Dermis blood vessel endothelial cell (primary cell): ENCODE measurements at places on chromosomes 16 and 17. TPM values are rescaled to one million over a fixed set of nuclear protein-coding genes. Genes with fewer than 3 reads are reported as not detected.

The TP53TG3B gene
- total RNA-seq, result not detected in 2 replicates

The TMEM88 gene
- total RNA-seq, result 50.9 and 111 TPM in 2 replicates

The OR1F1 gene
- not detected in 2 replicates for total RNA-seq

- DNase-seq, result peak; percentile 89
These were observed 10.5 kb upstream of the TIMP2 start for GRCh38 chr17:78935419-78936323.

DNA sequence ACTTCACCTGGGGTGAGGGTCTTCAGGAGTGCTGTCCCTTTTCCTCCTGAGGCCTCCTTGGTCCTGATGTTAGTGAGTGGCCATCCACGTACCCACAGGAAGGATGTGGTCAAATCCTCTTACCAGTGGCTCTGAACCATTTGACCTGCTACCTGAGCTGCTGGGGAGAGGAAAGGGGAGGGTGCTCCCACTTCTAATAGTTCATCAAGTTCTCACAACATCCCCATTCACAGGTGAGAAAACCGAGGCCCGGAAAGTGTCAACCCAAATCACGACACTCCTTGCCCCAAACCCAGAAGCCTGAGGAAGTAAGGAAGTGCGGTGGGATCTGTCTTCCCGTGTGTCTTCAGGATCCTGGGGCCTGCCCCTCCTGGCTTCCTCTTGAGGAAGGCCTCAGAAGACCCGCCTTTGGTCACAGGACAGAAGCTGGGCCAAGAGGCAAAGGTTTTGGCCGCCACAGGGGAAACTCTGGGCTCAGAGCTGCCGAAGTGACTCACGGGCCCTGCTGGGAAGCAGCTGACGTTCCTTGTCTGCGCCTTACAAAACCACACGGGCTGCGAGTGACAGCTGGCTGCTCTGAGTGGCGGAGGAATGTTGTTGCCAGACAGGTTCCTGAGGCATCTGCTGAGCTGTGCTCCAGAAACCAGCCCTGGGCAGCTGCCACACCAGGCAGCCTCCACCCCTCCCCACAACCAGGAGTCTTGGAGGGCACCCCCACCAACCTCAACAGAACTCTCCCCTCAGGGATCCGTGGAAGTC, 13.9 kb upstream of the KIFC3 start:
- DNase-seq, result peak; percentile 82

GRCh38 chr17:17106756-17107155, 64.5 kb downstream of the MPRIP start:
- no peak for DNase-seq

DNA sequence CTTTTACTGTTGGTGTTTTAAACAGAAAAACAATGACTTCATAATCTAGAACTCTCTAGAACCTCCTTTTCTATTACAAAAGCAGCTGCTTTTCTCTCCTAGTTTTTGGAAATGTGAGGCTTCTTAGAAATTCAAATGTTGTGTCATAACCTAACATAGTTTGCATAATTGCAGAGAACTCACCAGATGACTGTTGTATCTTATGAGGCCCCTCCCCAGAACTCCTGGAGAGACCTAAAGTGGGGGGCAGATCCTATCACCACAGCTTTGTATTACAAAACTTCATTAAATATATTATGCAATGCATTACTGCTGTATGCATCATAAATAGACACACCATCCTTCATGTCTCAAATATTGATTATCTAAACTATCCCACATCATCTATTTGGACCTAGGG, 538.7 kb upstream of the HSBP1 start:
- no peak for DNase-seq

GRCh38 chr16:30658731-30659506, 688 bp downstream of the FBRS start:
- peak; percentile 98 for DNase-seq
